NCI-H345 (cell line): ENCODE measurements at places on chromosomes 16 and 17.

GRCh38 chr16:89442588-89442987 is 47.8 kb downstream of the ANKRD11 start:
- DNase-seq = no peak

GRCh38 chr17:36599546-36600250 is 1.7 kb upstream of the MRM1 start:
- no peak for DNase-seq

GRCh38 chr17:55726440-55726839 is 3.8 kb upstream of the TMEM100 start:
- DNase-seq = peak; percentile 77

GRCh38 chr17:14559264-14560119 is 258.6 kb downstream of the HS3ST3B1 start:
- DNase-seq = no peak

DNA sequence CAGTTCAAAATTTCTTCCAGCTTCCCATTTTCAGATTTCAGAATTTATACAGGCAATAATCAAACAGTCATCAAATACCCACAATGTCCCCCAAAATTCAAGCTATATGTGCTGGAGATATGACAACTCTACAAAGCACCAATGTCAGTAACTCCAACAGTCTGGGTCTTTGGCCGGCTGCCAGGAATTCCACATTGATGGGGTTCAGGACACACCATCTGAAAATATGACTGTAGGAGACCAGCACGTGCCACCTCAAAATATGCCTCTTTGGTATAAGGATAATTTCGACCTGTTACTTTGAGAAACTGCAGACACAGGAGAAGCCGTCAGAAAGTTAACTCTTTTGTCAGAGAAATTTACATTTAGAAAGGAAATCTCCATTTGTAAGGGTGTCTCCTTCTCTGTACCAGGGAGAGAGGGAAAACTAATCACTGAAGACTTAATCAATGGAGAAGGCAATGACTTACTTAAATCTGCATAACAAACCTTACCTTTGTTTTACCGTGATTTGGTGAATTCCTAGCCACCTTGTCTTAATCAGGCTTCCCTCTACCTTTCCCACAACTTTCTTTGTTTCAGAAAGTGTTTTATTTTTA is 594.3 kb upstream of the CDH5 start:
- no peak for DNase-seq

DNA sequence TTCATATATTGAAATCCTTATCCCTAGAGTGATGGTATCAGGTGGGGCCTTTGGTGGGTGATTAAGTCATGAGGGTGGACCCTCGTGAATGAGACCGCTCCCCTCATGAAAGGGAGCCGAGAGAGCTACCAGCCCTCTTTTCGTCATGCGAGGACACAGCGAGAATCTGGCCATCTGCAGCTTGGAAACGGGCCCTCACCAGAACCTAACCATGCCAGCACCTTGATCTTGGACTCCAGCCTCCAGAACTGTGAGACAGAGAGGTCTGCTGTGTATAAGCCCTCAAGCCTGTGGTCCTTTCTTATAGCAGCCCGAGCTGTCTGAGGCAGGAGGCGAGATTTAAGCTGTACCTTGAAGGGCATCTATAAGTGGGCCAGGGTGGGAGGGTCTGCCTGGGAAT is 23.7 kb upstream of the ACSF3 start:
- no peak for DNase-seq

GRCh38 chr16:65116216-65116615 is 5.6 kb downstream of the CDH11 start:
- DNase-seq = no peak

- DNase-seq = no peak
Measured at GRCh38 chr16:1763521-1764511, 7.5 kb downstream of the NME3 start.

DNA sequence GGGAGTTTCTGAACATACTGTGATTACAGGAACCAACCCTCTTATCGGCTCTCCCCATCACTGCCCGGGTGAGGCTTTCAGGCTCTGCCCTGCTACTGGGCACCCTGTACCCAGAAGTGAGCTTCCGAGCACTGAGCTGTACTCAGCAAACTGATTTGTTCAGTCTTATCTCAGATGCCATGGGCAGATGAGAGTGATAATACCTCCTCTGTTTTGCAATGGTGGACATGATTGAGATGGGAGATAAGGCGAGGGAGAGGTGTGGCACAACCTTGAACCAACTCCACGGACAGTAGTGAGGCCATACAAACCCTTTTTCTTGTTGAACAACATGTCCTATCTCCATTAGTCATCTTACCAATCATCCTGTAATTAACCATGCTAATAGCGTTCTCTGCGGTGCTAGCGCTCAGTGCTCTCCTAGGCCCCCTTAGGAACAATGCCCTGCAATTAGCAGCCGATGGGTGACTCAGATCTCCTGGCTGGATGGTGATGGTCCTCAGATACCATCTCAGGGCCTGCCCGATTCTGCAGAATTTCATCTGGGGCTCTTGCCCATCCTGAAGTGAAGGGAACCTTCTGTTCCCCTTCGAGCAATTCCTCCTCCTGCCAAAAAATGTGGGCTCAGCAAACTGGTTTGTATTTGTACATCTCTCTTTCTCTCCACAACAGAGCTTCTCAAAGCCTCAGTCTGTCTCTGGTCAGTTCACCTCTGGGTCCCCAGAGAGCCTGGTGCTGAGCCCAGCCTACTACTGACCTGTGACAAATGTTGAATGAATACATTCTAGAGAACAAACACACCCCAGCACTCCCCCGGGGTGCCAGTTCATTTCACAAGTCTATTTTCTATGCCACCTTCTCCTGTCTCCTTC is 139.3 kb upstream of the IRX3 start:
- no peak for DNase-seq

DNA sequence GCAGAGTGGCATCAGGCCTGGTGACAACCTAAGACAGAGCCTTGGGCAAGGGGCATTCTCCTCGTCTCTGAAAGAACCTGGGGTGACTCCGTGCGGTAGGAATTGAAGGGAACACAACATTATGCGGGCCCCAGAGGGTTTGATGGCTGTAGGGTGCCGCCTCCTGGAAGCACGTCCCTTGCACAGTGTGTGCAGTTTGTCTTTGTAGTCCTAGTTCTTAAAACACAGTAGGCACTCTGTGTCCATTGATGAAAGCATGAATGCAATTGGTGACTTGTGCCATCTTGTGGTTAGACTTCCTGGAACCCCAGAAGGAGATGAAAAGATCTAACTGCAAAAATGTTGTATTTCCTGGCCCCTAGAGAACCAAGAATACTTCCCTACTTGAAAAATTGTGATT is 279.8 kb downstream of the UTP18 start:
- no peak for DNase-seq
